ENCODE measurements at places on chromosomes 7 and 10.

GRCh38 chr7:40115936-40116335 lies 18.5 kb downstream of the MPLKIP start:
- DNase-seq = no peak

DNA sequence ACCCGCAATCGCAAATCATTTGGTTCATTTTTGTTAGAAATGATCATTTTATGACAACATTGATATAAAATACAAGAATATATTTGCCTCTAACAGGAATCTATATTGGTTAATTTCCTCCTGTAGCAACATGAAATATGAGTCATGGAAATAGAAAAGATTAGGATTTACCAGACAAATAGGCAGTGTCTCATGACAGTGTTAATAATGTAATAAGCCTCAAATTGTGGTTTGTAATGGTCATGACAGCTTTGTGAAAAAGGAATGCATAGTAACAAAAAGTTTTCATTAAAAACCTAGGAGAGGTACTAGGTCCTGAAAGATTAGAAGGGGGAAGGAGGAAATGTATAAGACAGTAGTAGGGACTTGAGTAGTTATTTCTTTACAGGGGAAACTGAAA lies 7.9 kb upstream of the SLK start:
- no peak for DNase-seq

DNA sequence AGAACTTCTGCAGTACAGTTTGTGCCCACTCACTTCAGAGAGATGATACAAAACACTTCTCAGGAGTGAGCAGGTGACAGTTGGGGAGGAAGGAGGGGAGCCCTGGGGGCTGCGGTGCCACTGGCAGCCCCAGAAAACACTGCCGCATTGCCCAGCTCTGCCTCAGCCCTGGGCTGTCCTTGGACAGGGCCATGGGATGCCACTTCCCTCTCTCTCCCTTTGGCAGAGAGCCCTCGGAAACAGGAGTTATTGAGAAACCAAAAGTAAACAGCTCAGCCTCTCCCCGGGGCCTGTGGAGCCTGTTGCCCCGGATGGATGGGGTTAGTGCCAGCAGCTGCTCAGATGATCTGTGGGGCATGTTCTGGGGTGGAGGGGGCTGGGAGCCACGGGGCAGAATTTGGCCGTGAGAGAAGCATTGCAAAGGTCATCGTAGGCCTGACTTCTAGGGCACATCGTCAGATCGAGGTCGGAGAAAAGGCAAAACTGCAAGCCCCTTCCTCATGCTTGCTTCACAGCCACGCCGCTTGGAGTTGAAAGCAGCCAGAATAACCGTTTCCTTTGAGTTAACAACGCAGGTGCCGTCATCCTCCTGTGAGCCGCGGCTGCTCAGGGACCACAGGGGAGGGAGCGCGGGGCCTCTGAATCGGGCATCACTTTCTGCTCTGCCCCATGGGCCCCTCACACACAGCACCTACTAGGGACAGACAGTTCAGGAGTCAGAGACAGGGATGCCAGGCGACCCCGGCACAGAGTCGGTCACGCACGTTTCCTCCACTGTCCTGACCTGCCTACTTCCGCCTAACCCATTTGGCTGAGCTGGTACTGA lies 256.4 kb downstream of the CAMK1D start:
- DNase-seq = no peak

GRCh38 chr10:102299873-102300272 lies 54.5 kb downstream of the GBF1 start:
- DNase-seq = no peak

DNA sequence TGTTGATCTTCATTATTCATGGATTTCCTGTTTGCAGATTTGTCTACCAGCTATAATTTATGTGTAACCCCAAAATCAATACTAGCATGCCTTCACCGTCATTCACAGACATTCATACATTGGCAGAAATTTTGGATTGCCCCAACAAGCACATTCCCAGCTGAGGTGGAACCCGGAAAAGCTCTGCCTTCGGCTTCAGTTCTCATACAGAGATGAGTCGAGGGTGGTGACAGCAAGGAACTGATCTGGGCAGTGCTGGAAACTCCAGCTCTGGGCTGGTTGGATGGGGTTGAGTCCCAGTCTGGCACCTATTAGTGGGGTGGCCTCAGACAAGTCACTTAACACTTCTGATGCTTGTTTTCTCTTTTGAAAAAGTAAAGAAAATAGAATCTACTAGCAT lies 267.5 kb downstream of the SNX13 start:
- no peak for DNase-seq
